ENCODE measurements at places on chromosomes 7 and 10. TPM values are rescaled to one million over a fixed set of nuclear protein-coding genes. Genes with fewer than 3 reads are reported as not detected.

VWDE gene
- total RNA-seq = 0.09 TPM

DNA sequence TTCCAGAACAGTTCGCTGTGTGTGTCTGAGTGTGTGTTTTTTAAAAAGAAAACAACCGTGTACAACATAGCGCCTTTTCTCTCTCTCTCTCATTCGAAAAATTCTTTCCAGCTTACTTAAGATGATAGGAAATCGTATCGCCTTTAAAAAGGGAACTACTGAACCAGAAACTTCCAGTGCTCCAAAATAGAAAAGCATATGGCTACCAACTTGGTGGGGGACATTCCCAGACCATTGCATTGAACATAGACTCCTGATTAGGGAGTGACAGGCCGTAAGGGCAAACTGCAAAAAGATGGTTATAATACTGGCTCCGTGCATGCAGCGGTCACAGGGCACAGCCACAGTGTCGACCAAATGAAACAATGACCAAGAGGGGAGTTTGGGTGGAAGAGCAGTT is 94.4 kb upstream of the FGFR2 start:
- no peak for DNase-seq

- DNase-seq = no peak
These were observed 97.1 kb upstream of the ARID5B start for GRCh38 chr10:61804414-61804813.

DNA sequence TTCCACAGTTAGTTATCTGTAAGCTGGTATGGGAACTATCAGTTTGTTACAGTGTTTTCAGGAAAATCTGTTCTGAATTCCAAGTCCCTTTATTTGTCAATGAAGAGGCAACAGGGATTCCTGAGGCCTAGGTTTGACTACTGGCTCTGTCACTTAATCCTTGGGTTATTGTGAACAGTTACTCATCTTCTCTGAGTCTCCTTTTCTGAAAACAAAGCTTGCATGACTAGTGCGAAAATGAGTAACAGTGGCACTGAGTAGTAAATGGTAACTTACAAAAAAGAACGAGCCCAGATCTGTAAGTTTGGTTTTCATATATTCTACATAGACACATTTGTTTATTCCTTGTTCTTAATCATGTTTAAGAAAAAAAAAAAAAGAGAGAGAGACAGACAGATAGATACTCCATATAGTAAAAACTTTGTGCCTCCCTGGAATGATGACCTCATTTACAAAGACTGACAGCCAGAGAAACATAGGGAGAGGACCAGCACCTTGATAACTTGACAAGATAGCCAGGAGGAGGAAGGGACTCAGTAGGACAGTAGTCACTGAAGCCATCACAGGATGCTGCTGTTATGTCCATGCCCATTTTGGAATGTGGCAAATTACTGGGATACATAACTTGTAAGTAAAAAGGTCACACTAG is 1.9 kb downstream of the MRPS33 start:
- DNase-seq = no peak

GRCh38 chr7:107856806-107857540 is 34.0 kb upstream of the DLD start:
- no peak for DNase-seq

DNA sequence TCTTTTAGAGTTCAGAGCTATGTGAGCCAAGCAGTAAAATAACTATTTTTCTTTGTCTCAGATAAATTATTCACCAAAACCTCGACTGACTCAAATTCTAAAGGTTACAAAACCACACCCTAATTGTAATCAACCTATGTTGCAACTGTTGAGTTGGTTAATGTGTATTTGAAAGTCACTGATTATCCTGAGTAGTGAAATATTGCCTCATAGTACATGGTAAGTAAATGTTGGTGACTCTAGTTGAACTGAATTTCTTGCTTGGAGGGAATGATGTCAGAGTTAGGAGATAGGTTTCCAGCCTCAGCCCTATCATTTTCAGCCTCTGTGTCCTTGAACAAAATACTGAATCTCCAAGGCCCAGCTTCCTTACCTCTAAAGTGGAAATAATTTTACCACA is 3.0 kb upstream of the CYP2C18 start:
- DNase-seq = no peak

GRCh38 chr7:36673703-36674102 is 50.6 kb downstream of the AOAH start:
- no peak for DNase-seq

DNA sequence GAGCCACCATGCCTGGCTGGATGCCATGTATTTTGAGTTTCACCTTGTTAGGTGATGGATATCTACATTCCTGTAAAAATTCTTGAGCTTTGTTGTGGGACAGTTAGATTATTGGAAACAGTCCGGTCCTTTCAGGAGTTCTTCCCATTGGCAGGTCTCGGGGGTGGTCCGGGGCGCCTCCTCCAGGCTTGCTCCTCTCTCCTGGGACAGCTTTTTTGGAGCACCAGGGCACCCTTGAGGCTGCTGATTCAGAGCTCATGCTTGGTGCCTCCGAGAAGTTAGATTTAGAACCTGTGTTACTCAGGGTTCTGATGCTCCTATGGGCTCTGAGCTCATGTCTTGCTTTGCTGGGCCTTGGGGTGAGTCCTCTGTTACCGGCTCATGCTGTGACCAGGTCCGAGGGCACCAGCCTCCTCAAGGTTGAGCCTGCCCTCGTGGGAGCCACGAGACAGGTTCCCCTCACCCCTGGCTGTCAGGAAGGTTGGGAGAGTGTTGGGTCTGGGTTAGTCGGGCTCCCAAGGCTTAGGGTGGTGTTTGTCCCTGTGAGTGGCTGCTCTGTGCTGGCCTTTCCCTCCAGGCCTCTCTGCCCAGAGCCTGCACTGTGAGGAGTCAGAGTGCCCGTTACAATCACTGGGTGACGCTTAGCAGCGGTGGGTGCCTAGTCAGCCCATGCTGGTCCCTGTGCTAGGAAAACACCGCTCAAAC is 6.0 kb downstream of the SPRN start:
- DNase-seq = peak; percentile 72

GRCh38 chr10:121091961-121092719 is 241.0 kb downstream of the WDR11 start:
- DNase-seq = no peak

Data from posterior vena cava (tissue), 2 donors.